ENCODE measurements at places on chromosomes 7 and 10. TPM values are rescaled to one million over a fixed set of nuclear protein-coding genes. Genes with fewer than 3 reads are reported as not detected.

The LAMB1 gene
- polyA plus RNA-seq: 493 TPM

The CHST15 gene
- polyA plus RNA-seq: 19.5 TPM

The DNAJB12 gene
- polyA plus RNA-seq: 21.6 TPM

The TEX47 gene
- polyA plus RNA-seq: not detected

The COL17A1 gene
- polyA plus RNA-seq: 0.65 TPM
